Body of pancreas (tissue), 4 donors: ENCODE measurements at places on chromosomes 6 and 20. TPM values are rescaled to one million over a fixed set of nuclear protein-coding genes. Genes with fewer than 3 reads are reported as not detected.

- H3K36me3 ChIP-seq, result no peaks in the 10 kb centered on the region
- no peaks in the 10 kb centered on the region for H3K4me1 ChIP-seq
- H3K27ac ChIP-seq, result no peak overlapping the region
- H3K4me3 ChIP-seq, result no peak overlapping the region
- H3K27me3 ChIP-seq, result no peaks in the 10 kb centered on the region
Measured at GRCh38 chr20:38337561-38338140, 8.6 kb upstream of the LBP start.

The TMEM239 gene
- not detected for total RNA-seq

DNA sequence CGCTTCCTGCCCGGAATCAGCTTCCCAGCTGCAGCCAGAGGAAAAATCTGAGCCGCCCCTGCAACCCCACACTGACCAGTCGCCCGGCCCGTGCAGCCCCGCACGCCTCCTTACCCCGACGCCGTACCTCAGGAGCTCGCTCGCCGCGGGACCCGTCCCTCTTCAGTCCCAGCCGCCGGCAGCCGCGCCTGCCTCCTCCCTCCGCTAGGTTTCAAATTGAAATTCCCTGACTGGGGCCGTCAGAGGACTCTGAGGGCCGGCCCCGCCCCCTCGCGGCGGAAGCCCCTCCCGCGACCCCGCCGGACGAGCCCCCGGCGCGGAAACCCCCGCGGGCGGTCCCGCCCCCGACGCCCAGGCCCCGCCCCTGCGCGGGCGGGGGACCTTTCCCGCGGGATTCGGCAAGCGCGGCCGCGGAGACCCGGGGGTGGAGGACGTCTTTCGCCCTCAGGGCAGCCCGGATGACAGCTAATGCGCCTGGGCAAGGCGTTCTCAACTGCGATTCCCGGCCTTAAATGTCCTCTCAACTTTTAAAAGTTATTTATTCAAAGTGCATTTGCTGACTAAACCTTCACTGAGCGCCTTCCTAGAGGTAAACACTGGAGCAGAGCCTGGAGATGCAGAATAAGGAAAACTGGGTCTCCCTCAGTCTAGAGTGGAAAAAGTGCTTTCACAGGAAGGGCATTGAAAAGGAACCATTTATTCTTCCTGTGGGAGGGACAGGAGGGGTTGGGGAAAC, at the start of gene EPB41L2:
Gene EPB41L2 (minus strand): TSS at position 218 of the 736 bp plus-strand sequence. CDS start 106,760 bp downstream, outside the sequence.
- H3K4me3 ChIP-seq, result peak within 1 kb of the TSS; percentile 81
- no peaks in the 10 kb centered on the region for H3K36me3 ChIP-seq
- H3K27ac ChIP-seq, result peak within 1 kb of the TSS; percentile 14
- DNase-seq, result peak; percentile 90
- no peaks in the 10 kb centered on the region for H3K27me3 ChIP-seq
- H3K4me1 ChIP-seq, result peaks cover 13% of the 10 kb centered on the region

GRCh38 chr20:47717421-47717820, 67.9 kb downstream of the SULF2 start:
- no peak overlapping the region for H3K27ac ChIP-seq
- H3K4me1 ChIP-seq, result no peaks in the 10 kb centered on the region
- no peaks in the 10 kb centered on the region for H3K27me3 ChIP-seq
- no peak overlapping the region for H3K4me3 ChIP-seq
- H3K36me3 ChIP-seq, result no peaks in the 10 kb centered on the region
- DNase-seq, result no peak

The VSX1 gene
- total RNA-seq, result 0.66 TPM
